ENCODE measurements at places on chromosomes 5 and 9.

- DNase-seq = no peak
Observed at GRCh38 chr5:54415896-54416601, 39.5 kb upstream of the HSPB3 start.

DNA sequence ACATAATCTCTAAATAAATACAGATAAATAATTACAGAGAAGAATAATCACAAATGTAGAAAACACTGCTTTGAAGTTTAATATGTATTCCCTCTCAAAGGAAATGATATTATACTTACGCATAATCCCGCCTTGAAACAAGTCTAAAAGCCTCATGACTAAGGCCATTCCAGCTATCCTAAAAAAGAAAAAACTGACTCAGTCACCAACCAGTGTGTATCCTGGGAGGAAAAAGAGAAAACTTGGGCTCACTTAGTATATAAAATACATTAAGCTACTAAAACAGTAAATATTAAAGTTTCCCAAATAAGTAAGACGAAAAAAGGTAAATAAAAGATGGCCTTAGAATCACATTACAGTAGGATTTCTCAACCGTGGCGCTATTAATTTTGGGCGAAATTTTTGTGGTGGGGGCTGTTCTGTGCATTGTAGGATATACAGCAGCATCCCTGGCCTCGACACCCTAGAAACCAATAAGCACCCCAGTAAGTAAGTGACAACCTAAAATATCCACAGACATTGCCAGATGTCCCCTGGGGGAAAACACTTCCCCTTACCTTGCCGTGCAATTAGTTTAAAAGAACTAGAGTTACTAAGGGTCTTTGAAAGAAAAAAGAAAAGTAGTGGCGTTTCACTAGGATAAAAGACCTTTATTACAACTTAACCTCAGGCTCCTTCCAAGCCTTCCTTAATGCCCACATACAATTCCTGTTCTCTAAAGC is 1.1 kb downstream of the HSPA9 start:
- DNase-seq = no peak

- DNase-seq = no peak
Observed at GRCh38 chr5:36200513-36200912, 41.2 kb downstream of the NADK2 start.

DNA sequence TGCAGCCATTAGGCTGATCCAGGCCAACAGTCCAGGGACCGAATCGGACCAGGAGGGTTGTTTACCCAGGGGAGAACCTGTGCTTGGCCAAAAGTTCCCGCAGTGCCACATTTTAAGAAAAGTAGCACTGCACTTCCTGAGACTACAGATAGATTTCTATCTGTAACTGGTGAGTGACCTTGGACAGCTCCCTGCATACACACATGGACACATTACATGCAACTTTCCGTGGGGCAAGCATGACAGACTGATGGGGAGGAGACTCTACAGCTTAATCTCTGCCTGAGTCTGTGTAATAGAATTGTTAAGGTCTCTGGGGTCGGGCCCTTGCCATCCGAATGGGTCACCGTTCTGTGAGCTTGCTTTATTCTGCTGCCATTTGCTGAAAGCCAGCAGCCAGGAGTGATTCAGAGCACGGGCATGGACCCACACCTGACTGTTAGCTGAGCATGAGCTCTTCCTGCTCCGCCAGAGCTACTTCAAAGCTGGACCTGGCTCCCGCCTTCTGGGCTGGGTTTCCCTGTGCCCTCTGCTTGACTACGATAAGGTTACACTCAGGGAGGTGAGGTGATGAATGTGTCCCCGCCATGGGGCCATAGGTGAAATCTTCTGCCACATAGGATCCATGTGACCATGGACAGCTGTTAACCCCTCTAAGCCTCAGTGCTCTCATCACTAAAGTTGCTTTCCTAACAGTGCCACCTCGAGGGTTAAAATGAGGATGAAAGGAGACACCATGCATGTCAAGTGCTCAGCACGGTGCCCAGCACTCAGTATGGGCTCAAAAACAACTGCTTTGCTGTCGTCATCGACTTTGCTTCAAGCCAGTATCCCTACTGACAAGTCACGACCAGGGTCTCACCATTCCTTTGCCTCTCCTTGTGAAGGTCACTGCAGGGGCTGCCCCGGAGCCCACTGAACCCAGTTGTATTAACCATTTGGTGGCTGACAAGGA is 200.0 kb downstream of the MELK start:
- no peak for DNase-seq

GRCh38 chr9:21428235-21428634 is 12.0 kb upstream of the IFNA1 start:
- no peak for DNase-seq

GRCh38 chr5:10596886-10597451 is 33.1 kb downstream of the ANKRD33B start:
- no peak for DNase-seq

DNA sequence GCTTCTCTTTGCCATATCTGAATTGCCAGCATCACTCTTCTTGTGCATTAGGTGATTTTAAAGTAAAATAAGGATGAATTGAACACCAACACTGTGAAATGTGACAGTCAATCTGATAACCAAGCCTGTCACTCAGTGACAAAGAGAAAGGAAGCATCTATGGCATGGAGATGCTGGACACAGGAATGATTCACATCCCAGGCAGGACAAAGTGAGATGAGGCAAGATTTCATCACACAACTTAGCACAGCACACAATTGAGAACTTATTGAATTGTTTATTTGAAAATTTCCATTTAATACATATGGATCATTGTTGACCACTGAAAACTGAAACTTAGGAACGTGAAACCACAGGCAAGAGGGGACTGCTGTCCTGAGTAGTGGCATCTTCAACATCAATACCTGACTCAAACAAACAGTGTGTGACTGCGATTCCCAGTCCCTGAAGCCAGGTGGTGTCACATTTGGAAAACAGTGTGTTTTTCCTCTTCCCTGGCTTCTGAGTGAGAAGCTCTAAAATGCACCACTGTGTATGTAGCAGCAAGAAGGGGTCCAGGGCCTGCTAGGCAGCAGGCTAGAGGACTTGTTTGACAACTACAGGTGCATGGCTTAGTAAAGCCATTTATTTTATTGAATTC is 10.7 kb downstream of the GAPT start:
- no peak for DNase-seq

GRCh38 chr5:157610990-157611389 is 35.4 kb upstream of the ADAM19 start:
- DNase-seq = no peak

GRCh38 chr5:115565233-115565632 is 20.7 kb upstream of the FEM1C start:
- no peak for DNase-seq

- DNase-seq = no peak
Observed at GRCh38 chr9:129373361-129373760, 195.3 kb upstream of the IER5L start.

GRCh38 chr9:126301985-126302603 is 24.5 kb upstream of the MVB12B start:
- no peak for DNase-seq

- DNase-seq = no peak
Observed at GRCh38 chr5:81632679-81633078, 118.2 kb downstream of the SSBP2 start.

DNA sequence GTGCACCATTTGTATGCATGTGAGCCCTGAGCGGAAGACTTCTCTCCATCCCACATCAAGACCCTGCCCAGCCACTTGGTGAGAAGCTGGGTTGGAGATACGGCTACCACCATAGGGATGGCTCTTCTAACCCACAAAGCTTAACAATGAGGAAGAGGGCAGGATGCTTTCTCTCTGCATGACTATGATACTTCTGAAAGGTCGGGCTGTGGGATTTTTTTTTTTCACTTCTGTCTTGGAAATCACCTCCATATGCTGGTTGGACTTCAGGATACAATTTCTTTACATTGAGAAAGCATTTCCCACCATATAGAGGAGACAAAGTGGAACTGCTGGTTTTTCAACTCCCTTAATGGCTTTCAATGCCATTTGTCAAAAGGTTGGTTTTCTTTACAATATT is 30.5 kb downstream of the ZNF366 start:
- DNase-seq = no peak

DNA sequence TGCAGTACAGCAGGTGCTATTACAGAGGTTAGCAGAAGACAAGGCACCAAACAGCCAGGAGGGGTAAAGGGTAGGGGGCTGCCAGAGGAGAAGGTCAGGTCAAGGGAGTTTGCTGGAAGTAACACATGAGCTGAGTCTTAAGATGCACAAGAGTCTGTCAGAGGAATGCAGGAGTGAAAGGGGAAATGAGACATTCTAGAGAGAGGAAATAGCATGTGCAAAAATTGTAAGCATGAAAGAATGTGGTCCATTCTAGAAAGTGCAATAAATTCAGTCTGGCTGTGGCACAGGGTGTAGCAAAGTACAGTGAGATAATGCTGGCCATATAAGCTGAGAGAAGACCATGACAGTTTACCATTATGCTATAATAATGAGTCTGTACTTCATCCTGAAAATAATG is 6.6 kb downstream of the GOLGA1 start:
- DNase-seq = no peak

- no peak for DNase-seq
Observed at GRCh38 chr9:90815944-90816357, 14.3 kb downstream of the SYK start.

DNA sequence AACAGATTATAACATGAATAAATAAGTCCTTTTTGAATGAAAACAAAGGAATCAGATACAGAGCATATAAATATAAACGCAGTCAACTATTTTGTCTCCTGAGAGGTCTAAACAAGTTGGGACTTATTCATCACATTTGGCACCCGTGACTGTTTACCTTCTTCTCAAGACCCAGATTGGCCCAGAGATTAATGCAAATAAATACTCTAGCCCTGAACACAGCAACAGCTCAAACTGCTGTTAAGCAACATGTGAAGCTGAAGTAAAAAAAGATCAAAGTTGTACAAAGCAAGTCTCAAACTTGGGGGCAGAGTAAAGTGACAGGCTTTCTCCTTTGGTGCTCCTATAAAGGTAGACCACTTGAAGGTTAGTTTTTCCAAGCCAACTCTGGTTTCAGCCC is 95.0 kb upstream of the NR5A1 start:
- no peak for DNase-seq

GRCh38 chr9:131475956-131476776 is 26.6 kb upstream of the POMT1 start:
- no peak for DNase-seq

- no peak for DNase-seq
Observed at GRCh38 chr9:72165821-72166547, 16.7 kb downstream of the GDA start.

DNA sequence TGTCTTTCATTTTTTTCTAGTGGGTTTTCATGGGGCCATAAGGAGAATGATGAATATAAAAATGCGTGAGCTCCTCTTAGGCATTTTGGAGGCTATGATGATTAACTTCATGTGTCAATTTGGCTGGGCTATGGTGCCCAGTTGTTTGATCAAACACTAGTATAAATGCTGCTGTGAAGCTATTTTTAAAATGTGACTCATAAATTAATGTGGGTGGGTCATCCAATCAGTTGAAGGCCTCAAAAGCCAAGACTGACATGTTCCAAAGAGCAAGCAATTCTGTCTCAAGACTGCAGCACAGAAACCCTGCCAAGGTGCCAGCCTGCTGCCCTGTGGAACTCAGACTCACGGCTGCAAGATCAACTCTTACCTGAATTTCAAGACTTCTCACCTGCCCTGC is 24.4 kb upstream of the ICE1 start:
- no peak for DNase-seq

GRCh38 chr5:133368916-133369783 is 243.2 kb downstream of the FSTL4 start:
- no peak for DNase-seq

- DNase-seq = peak; percentile 22
Observed at GRCh38 chr5:169805527-169805934, 168.5 kb downstream of the DOCK2 start.

- DNase-seq = no peak
Observed at GRCh38 chr5:166576323-166576722, 1715.1 kb upstream of the WWC1 start.

DNA sequence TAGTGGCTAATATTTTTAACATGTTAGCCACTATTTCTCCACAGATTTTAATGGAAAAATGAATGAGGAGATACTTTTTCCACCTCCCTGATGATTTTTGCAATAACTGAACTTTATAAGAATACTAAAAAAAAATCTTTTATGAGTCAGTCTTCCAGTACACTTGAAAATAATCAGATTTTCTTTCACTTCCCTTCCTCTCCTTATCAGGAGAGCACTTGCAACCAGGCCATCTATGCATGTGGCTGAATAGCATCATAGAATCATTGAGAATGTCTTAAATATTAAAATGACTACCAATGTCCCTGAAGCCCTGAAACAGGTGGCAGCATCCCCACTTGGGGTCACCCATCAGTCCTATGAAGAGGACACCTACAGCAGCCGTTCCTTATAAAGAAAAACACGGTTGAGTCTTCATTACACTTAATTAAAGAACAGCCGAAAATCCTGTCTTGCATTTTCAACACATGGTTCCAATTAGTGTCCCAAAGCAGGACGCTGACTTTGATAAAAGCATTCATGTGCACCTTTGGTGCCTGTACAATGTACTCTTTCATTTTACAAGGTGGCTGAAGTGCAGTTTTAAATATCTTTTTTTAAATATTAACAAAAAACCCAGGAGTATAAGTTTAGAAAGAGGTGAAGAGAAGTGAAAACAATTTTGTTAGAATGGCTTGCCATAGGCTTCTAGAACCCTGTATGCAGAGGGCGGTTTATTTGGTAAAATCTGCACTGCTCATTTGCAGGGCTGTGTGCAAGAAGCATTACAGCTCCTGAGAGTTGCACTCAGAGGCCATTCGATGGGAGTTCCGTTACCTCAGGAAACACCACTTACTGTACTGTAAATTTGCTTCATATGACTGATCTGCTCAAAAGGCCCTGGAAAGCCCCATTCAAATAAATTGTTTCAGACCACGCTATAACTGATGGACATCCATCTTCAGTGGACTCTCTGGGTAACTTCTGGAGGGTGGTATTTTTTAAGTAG is 106.9 kb upstream of the VCAN start:
- DNase-seq = no peak

GRCh38 chr5:170038241-170038640 is 57.9 kb upstream of the INSYN2B start:
- no peak for DNase-seq

DNA sequence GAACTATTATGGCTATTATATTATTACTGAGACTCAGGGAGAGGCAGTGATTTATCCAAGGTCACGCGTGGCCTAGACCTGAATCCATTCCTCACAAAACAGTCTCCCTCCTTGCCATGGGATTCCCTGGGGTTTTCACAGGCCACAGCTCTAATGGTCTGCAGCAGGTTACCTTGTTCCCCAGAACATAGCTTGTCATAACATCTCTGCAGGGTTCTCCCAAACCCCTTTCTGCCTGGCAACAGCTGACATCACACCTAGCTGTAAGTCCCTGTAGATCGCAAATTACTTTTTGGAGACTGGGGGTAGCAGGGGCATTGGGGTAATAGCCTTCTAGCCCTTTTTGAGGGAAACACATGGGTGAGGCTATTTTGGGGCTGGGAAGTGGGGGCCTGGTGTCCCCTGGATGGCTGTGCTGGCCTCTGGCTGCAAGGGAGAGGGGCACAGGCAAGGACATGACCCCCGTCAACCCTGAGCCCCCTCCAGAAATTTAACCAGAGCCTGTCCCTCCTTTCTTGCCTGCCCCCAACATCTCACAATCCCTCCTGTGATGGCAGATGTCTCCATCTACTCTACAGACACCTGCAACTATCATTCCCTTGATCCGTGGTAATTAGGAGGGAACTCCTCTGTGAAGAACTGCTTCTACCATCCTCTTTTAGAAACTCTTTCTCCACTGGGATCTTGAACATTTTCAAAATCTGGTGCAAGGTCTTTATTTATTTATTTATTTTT is 1.3 kb downstream of the CD74 start:
- DNase-seq = peak; percentile 40
